ENCODE measurements at places on chromosomes 6 and 20.
A peak's percentile ranks its signal among the peaks of the same experiment; 100 is the strongest.

DNA sequence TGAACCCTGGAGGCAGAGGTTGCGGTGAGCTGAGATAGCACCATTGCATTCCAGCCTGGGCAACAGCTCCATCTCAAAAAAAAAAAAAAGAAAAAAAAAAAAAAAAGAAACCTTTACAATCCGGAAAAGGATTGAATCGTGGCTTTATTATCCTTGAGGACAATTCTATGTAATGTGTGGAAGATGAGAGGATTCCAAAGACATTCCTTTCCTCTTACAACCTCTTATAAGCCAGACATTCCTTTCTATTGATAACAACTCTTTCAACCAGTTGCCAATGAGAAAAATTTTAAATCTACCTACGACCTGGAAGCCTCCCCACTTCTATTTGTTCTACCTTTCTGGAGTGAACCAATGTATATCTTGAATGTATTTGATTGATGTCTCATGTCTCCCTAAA lies 91.2 kb upstream of the EEF1E1 start:
- no peak for DNase-seq

DNA sequence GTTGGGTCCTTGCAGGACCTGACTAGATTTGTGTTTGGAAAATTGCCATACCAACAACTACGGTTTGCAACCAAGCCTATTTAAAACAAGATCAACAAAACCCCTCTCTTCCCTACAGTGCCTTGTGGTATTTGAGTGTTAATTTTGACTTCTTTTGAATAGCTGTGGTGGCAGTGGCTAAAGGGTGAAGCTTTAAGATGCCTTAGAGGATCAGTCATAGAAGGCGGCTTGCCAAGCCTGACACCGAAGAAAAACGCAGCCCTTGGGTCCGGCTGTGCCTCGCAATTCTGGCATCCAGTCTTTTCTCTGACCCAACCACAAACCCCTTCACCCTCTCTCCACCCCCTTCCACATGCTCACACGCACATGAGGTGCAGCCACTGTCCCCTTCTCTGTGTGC lies 32.6 kb downstream of the BMP6 start:
- no peak for DNase-seq

DNA sequence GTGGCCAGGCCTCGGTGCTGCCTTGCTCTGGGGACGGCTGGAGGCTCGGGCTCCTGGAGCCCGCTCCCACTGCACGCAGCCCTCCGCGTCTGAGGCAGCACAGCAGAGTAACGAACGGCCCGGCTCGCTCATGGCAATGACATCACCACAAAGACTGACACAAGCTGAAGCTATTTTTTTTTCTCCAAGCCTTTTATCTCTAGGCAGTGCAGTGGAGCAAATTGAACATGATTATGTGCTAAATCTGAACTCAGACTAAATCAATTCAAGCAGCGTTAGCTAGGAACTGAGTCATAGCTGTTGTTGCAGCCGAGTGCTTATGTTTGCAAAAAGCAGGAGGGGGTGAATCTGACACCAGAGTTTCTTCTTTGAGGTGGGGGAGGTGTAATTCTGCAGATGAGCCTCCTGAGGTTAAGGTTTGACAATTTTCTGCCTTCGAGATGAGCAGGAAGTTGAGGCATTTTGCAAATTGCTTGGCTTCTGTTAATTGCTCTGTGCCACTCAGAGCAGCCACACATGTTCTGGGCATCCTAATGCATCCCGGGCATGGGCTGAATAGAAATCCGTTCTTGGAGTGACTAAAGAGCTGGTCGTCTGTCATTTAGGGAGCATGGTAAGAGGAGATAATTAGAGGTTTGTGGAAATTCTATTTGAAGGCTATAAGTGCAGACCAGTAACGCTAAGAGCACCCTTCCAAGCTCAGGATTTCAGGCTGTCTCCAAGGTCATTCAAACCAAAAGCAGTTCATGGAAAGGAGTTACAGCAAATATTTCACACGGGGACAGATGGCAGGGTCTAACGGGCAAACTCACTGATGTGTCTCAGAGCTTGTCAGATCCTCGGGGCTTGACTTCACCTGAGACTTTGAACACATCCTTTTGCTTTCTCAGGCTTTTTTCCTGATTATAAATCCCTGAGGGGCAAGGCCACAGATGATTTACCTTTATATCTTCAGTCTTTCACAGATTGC lies 155.1 kb upstream of the ENPP5 start:
- DNase-seq, result no peak

DNA sequence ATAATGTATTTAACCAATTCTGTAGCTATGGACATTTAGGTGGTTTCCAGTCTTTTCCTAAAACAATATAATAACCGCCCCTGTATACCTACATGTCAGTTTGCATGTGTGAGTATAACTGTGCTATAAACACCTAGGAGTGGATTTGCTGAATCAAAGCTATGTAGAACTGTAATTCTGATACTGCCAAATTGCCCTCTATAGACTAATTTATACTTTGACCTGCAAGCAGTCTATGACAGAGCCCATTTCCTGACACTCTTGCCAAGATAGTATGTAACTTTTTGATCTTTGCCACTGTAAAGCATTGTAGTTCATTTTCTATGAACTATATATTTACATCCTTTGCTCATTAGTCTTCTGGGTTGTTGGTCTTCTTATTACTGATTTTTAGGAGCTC lies 19.5 kb downstream of the FERMT1 start:
- DNase-seq, result no peak

GRCh38 chr20:13756551-13756950 lies 28.2 kb downstream of the ESF1 start:
- DNase-seq, result no peak

GRCh38 chr20:57465486-57465885 lies 59.5 kb downstream of the CTCFL start:
- DNase-seq, result no peak

DNA sequence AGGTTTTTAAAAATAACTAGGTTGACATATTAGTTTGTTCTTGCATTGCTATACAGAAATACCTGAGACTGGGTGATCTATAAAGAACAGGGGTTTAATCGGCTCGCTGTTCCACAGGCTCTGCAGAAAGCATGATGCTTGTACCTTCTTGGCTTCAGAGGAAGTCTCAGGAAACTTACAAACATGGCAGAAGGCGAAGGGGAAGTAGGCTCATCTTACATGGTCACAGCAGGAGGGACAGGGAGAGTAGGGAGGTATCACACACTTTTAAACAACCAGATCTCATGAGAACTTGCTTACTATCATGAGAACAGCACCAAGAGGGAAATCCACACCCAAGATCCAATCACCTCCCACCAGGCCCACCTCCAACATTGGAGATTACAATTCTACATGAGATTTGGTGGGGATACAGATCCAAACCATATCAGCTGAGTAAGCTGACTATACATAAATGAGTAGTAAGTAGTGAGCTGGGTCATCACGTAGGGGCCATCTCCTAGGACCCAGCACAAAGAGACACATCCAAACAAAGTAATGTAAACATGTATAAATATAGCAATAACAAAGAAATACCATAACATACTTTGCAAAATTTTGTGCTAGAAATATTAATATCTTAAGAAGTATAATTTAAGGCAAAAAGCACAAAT lies 31.4 kb upstream of the SIRPG start:
- no peak for DNase-seq

DNA sequence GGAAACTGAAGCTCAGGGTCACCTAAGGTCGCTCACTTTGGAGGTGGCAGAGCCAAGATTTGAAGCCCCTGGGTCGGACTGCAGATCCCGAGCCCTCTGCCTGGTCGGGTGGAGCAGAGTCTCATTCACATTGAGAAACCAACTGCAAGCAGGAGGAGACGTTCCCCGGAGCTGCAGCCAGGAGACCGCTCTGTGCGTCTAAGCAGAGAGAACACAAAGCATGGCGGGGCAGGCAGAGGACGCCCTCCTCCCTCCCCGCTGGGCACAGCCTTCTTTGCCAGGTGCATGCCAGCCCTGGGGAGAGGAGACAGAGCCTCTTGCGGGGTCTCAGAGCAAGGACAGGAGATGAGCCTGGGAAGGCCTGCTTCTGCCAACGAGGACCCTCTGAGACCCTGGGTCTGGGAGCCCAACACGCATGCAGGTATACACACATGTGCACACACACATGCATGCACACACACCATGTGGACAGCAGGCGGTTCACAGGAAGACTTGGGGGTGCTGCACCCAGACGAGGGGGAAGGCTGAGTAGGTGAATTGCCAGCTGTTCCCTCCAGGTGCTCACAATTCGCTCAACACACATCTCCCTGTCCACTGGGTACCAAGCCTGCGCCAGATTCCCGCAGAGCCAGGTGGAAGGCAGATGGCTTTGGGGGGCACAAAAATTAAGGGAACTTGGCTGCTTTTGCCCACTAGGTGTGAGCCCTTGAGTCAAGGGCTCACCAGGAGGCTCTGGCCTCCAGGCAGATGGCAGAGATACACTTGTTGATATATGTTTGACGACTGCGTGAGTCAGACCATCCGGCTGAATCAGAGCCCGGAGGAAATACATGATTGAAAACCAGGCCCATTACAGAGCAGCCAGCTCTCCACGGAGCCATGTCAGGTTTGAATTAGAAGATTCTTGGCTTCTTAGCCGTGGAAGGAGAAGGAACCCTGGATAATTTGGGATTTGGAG lies 5.5 kb upstream of the NTSR1 start:
- DNase-seq, result peak; percentile 70

DNA sequence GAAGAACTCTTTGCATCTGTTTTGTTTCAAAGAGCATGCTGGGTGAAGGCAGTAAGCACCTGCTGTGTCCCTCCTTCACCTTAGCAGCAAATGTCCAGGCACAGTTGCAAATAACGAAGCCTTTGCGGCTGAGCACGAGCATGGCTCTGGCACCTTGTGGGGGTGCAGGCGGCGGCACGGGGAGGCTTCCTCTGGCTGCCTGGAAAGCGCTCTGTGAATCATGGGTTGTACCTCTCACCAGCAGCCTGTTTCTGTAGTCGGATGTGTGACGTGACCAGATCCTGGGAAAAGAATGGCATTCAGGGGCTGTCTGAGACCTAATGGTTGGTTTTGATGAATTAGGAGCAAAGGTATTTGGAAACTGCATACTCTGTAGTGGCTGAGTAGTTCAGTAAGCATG lies 144.8 kb downstream of the DTNBP1 start:
- no peak for DNase-seq

- DNase-seq, result no peak
Observed at GRCh38 chr6:158709809-158710208, 60.0 kb downstream of the SYTL3 start.

- DNase-seq, result no peak
Observed at GRCh38 chr20:19913927-19914614, 103.1 kb upstream of the NAA20 start.

DNA sequence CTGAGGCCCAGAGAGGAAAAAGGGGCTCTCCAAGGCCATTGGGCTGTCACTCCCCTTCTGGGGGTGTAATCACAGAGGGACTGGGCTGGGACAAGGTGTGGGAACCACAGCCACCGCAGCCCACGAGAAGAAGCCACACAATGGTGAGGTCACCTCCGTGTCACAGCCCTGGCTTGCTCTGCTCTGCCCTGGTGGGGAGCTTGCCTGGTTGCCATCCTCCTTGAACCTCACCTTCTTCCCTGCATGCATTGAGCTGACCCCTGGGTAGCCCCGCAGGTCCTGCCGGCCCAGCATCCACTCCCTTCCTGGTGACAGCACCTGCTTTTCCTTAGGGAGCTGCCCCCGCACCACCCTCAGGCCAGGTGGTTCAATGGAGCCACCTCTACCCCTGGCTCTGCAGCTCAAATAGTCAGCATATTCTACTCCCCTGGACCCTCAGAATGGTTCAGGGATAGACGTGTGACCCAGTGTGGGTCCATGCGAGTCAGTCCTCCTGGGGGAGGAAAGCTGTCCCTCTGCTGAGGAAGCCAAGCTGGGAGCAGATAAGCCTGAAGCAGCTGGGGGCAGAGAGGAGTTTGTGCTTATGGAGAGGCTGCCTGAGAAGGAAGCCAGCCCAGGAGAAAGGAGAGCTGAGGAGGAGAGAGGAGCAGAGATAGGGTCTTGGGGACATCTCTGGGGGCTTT lies 21.3 kb downstream of the RBM38 start:
- DNase-seq, result no peak

- no peak for DNase-seq
Observed at GRCh38 chr20:62728028-62728780, 19.6 kb downstream of the NTSR1 start.

GRCh38 chr20:64109831-64110391 lies 2.5 kb upstream of the NPBWR2 start:
- DNase-seq, result no peak

GRCh38 chr20:20448881-20449280 lies 81.0 kb downstream of the INSM1 start:
- peak; percentile 76 for DNase-seq

DNA sequence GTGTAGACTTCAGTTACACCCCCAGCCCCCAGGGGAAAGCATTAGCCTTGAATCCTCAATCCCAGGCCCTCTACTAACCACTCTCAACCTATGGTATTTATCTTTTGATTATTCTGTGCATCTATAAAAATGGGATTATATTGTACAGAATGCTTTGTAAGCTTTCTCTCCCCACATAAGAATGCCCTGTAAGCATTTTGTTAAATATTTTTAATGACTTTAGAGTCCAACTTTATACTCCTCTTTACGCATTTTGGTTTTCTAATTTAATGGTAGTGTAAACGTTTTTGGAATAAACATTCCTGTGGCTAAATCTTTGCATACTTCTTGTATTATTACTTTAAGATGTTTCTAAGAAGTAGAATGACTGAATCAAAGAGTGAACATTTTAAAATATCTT lies 35.4 kb downstream of the FBXO9 start:
- no peak for DNase-seq

- no peak for DNase-seq
Observed at GRCh38 chr6:138666636-138667035, 106.9 kb upstream of the CCDC28A start.

- no peak for DNase-seq
Observed at GRCh38 chr6:17096652-17097051, 5.2 kb upstream of the STMND1 start.

GRCh38 chr20:2816030-2816582 lies at the start of gene TMEM239:
Gene TMEM239, plus strand, starts transcription at chr20:2816364. Its CDS starts 191 bp downstream, at chr20:2816555.
- no peak for DNase-seq

DNA sequence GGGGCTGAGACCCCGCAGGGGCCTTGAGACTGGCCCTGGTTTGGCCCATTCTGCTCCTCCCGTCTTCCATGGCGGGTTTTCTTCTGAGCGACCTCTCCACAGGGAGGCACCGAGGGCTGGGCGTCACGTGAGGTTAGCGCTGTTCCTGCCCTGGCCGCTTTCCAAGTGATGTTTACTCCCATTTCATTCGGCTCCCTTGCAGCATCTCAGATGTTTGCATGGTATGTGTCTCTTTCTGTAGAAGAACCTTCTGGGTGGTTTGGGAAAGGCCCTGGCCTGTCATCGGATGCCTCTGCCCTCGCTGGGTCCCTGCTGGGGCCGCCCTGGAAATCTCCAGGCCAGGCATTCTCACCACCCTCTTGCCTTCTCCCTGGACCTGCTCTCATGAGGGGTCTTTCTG lies 17.3 kb downstream of the RAMACL start:
- DNase-seq, result no peak

DNA sequence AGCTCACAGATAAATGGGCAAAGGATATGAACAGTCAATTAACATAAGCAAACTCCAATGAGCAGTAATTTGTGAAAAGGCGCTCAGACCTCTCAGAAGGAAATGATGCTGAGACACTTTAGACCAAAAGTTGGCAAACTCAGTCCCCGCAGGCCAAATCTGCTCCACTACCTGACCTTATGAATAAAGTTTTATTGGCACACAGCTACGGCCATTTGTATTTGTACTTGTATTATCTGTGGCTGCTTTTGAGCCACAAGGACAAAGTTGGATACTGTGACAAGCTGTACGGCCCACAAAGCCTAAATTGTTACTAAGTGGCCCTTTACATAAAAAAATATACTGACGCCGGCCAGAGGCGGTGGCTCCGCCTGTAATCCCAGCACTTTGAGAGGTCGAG lies 167.0 kb downstream of the PREX1 start:
- DNase-seq, result no peak
